H9 (cell line): ENCODE measurements at places on chromosomes 3 and 15. TPM values are rescaled to one million over a fixed set of nuclear protein-coding genes. Genes with fewer than 3 reads are reported as not detected.

Gene DUOX1
- 2.3 and 2.6 TPM in 2 replicates for total RNA-seq

Gene PLD1
- 1.5 and 1.8 TPM in 2 replicates for total RNA-seq

Gene UROC1
- total RNA-seq: not detected in 2 replicates

Gene CLRN1
- total RNA-seq: not detected in 2 replicates

Gene TTC21A
- 1.7 and 2.3 TPM in 2 replicates for total RNA-seq

Gene CELSR3
- total RNA-seq: 23.5 and 23.9 TPM in 2 replicates

Gene EIF3J
- 114 and 129 TPM in 2 replicates for total RNA-seq

Gene KBTBD13
- not detected in 2 replicates for total RNA-seq

Gene FMN1
- total RNA-seq: 1.9 and 2.0 TPM in 2 replicates

Gene SLC7A14
- 0.39 and 0.42 TPM in 2 replicates for total RNA-seq

Gene THRB
- 6.8 and 8.6 TPM in 2 replicates for total RNA-seq

Gene TRH
- total RNA-seq: not detected in 2 replicates

Gene SLC51B
- not detected in 2 replicates for total RNA-seq
